ENCODE measurements at places on chromosomes 7 and 10.

DNA sequence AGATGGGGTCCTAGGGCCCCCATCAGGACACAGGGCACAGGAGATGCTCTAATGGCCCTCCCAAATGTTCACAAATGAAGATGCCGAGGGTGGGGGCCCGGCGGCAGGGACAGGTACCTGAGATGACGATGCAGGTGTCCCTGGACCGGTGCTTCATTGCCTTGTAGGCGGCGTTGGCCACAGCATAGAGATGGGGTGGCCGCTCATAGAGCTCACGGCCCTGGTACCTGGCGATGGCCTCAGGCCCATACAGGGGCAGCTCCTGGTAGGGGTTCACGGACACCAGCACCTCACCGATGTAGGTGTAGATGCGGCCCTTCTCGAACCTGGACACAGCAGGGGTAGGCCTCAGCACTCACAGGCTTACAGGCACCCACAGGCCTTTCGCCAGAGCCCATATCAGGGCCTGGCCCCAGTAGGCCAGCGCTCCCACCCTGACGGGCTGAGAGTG lies 2.0 kb downstream of the MYO1G start:
- H3K27me3 ChIP-seq, result no peaks in the 10 kb centered on the region
- no peak overlapping the region for H3K4me3 ChIP-seq

- H3K4me1 ChIP-seq, result peaks cover 32% of the 10 kb centered on the region
- peaks cover 10% of the 10 kb centered on the region for H3K36me3 ChIP-seq
- H3K27ac ChIP-seq, result peak overlapping the region; percentile 88
- H3K4me3 ChIP-seq, result no peak overlapping the region
Observed at GRCh38 chr10:35378541-35379210, 42.4 kb downstream of the CCNY start.

GRCh38 chr7:54664235-54665228 lies 94.5 kb downstream of the SEC61G start:
- H3K27ac ChIP-seq, result no peak overlapping the region
- peak; percentile 81 for DNase-seq
- H3K4me1 ChIP-seq, result peaks cover 5% of the 10 kb centered on the region
- H3K36me3 ChIP-seq, result no peaks in the 10 kb centered on the region
- peaks cover 68% of the 10 kb centered on the region for H3K27me3 ChIP-seq

DNA sequence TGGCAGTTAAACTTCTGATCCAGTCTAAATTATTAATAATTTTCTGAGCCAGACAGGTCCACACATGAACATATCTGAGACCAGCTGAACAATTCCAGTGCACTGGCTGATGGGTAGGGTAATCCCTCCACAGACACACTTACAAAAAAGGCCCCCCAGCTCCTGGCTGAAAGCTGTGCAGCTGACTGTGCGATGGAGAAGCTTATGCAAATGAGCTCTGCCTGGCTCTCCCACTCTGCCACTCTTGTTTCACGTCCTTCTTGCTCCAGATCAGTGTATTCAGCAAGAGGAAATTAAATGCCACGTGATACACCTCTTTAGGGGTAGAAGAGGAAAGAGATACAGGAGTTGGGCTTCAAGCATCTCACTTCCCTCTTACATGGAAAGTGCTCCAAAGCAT lies 76.4 kb upstream of the FEZF1 start:
- no peaks in the 10 kb centered on the region for H3K36me3 ChIP-seq
- DNase-seq, result no peak
- H3K4me1 ChIP-seq, result no peaks in the 10 kb centered on the region
- H3K4me3 ChIP-seq, result no peak overlapping the region
- H3K27ac ChIP-seq, result no peak overlapping the region
- no peaks in the 10 kb centered on the region for H3K27me3 ChIP-seq

DNA sequence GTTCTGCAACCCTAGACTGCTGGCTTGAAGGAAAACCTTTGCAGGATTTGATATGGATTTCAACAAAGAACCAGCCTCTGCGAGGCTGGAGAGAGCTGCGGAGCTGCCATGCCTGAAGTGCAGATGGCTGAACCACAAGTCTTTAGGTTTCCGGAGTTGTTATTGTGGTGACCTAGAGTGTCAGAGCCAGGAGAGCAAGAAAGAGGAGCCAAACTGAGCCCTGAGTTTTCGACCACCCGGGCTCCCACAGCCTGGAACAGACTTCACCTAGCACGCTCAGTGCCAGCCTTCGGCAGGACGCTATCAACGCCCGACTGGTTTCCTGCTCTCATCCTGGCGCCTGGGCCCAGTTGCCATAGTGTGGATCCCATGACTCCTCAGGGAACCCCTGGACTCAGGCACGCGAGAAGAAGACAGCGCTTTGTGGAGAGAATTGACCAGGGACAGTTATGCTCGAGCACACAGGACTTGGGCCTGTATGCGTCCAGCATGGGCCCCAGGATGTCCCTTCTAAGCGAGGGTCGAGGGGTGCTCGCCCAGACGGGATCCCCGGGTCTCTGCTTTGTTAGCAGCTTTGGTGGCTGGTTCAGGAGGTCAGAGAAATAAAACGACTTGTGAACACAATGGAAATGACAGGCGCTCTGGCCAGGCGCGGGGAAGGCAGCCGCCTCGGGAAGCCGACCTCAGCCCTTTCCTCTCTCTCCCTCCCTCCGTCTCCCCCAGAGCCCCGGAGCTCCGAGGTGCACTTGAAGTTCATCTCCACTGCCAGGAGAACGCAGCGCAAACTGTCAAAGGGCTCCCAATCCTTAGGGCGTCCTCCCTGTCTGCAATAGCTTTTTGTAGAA lies 1.8 kb upstream of the GAD2 start:
- no peaks in the 10 kb centered on the region for H3K36me3 ChIP-seq
- peaks cover 28% of the 10 kb centered on the region for H3K4me1 ChIP-seq
- H3K27ac ChIP-seq, result no peak overlapping the region
- peaks cover 19% of the 10 kb centered on the region for H3K27me3 ChIP-seq
- no peak for DNase-seq
- H3K4me3 ChIP-seq, result peak overlapping the region; percentile 58

DNA sequence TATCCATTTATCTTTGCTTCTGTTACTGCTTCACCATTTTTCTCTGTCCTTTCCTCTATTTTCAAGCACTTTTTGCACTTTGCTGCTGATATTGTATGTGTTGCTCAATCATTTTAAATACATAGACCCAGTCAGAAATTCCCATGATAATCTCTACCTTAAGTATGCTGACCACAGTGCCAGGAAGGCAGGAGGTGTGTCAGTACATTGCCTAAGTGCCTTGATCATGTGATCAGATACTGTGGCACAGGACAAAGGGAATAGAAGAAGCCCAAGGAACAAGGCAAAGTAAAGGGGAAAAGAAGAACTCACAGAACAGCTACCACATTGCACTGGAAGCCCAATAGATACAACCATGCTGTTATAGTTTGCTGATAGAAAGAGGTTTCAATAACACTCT lies 53.7 kb upstream of the CD36 start:
- H3K4me3 ChIP-seq, result no peak overlapping the region
- H3K36me3 ChIP-seq, result no peaks in the 10 kb centered on the region
- no peak overlapping the region for H3K27ac ChIP-seq
- H3K27me3 ChIP-seq, result no peaks in the 10 kb centered on the region
- DNase-seq, result no peak

GRCh38 chr10:118585234-118585633 lies 10.2 kb downstream of the PRLHR start:
- no peaks in the 10 kb centered on the region for H3K36me3 ChIP-seq
- no peak for DNase-seq
- H3K4me3 ChIP-seq, result no peak overlapping the region
- no peaks in the 10 kb centered on the region for H3K4me1 ChIP-seq
- no peak overlapping the region for H3K27ac ChIP-seq
- H3K27me3 ChIP-seq, result peaks cover 57% of the 10 kb centered on the region

- H3K36me3 ChIP-seq, result peaks cover 35% of the 10 kb centered on the region
- peak overlapping the region; percentile 60 for H3K27ac ChIP-seq
- H3K4me3 ChIP-seq, result no peak overlapping the region
- H3K27me3 ChIP-seq, result no peaks in the 10 kb centered on the region
Observed at GRCh38 chr10:109894516-109894915, 28.8 kb downstream of the XPNPEP1 start.

- no peaks in the 10 kb centered on the region for H3K36me3 ChIP-seq
- H3K4me1 ChIP-seq, result no peaks in the 10 kb centered on the region
- no peak for DNase-seq
- H3K27me3 ChIP-seq, result no peaks in the 10 kb centered on the region
- no peak overlapping the region for H3K4me3 ChIP-seq
- H3K27ac ChIP-seq, result no peak overlapping the region
Observed at GRCh38 chr7:4434306-4434705, 247.8 kb upstream of the FOXK1 start.

DNA sequence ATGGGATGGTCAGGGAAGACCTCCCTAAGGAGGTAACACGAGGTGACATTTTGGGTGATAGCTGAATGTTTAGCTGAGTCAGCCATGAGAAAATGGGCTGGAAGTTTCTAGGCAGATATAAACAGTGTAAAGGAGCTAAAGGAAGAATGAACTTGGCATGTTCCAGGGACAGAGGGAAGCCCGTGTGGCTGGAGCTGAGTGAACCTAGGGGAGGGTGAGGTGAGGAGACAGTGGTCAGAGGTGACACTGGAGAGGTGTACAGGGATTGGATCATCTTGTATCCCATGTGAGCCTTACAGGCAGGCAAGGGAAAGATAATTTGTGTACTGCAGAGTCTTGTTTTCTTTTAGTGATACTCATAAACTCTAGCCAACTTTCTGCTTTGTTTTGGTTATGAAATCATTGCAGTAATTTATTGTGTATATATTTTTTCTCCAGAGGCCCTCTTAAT lies 1.8 kb downstream of the STARD3NL start:
- H3K4me3 ChIP-seq, result peak overlapping the region; percentile 93
- peak overlapping the region; percentile 98 for H3K27ac ChIP-seq
- peaks cover 3% of the 10 kb centered on the region for H3K27me3 ChIP-seq
- peaks cover 27% of the 10 kb centered on the region for H3K4me1 ChIP-seq
- no peak for DNase-seq

All from mesothelial cell of epicardium (in vitro differentiated cells).